ENCODE measurements at places on chromosomes 3 and 15.

DNA sequence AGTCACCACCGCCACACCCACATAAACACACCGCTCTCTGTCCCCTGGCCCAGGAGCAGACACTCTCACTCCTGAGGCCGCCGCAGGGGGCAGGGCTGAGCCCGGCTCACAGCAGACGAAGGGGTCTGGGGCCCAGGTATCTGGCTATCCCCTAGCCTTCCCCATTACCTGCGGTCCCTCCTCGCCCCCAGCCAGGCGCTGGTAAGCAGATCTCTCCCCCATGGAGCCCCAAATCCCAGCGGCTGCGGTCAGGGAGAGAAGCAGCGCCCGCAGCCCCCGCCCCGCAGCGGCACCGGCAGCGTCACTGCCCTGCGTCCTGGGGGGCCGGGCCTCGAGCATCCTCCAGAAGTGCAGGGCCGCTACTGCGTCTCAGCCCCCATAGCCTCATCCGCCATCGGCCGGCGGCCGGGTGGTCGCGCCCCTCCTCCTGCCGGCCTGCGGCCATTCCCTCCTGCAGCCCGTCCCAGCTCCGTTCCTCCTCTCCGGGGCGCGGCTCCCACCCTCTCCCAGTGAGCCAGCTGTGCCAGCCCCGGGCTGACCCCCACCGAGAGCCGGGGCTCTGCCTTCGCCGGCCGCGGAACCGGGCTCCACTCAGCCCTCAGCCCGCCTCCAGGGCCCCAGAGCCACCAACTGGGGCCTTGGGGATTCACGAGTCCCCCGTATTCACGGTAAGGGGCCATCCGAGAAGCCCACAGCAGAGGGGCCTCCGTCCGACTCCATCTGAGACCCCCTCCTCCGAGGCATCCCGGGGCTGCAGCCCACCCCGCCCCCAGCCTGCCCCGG is 13.1 kb downstream of the TNK2 start:
- DNase-seq = peak; percentile 54

GRCh38 chr15:77014132-77015081 is 19.5 kb downstream of the PSTPIP1 start:
- DNase-seq = no peak

GRCh38 chr3:152172460-152172859 is 96.3 kb upstream of the MBNL1 start:
- DNase-seq = peak; percentile 84

GRCh38 chr3:46095307-46095706 is 68.0 kb upstream of the XCR1 start:
- no peak for DNase-seq

GRCh38 chr3:105571005-105571404 is 204.3 kb downstream of the ALCAM start:
- no peak for DNase-seq

GRCh38 chr3:31247850-31248562 is 284.7 kb upstream of the STT3B start:
- no peak for DNase-seq

DNA sequence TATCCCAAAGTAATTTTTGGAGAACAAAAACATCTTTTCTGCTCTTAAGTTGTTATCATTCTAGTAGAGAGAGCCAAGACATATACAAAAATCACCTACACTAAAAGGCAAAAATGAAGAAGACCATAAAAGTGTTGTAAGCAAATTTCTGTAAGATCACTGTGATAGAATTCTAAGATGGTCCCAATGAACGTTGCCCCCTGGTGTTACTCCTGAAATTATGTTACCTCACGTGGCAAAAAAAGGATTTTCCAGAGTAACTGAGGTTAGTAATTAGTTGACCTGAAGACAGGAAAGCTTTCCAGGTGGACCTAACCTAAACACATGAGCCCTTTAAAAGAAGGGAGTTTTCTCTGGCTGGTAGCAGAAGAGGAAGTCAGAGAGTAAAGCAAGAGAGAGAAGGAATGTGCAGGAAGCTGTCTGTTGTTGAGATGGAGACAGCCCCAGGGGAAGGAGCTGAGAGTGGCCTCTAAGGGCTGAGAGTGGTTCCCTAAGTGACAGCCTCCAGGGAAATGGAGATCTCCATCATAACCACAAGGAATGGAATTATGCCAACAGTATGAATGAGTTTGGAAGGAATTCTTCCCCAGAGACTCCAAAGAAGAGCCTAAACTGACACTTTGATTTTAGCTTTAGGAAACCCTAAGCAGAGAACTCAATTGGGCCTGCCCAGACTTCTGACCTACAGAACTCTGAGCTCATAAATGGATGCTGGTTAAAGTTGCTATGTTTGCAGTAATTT is 205.9 kb downstream of the CD47 start:
- peak; percentile 99 for DNase-seq

DNA sequence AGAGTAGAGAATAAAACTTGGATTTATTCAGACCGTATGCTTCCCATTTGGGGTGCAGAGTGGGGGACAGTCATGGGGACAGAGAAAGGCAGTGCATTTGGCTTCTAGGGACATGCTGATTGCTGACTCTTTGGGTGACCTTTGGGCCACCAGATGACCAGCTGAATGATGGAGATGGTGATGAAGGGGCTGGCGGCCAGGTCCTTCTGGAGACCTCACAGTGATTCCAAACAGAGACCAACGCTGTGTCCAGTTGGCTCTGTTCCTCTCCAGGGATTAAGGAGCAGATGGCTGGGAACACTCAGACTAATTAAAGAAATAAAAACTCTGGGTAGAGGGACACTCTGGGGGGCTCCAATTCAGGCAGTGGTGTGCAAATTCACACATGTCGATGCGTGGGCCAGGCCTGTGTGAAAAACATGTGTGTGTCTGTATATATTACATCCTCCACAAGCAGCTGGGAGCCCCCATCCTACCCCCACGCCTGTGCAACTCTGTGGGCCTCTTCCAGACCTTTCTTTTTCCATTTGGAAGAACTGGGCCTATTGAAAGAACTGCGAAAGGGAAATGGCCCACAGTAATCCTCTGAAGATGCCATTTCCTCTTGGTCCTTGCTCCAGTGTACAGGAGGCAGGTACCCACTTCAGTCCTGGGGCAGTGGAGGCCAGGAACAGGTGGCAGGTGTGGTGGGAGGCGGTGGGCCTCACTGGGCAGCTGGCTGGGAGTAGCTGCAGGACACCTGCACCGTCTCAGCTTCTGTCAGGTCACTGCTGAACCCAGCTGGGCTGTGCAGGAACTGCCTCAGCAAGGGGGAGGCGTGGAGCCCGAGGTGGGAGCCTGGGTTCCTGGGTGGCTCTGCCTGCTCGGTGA is 8.9 kb downstream of the XIRP1 start:
- no peak for DNase-seq

- DNase-seq = no peak
These were observed 221.8 kb downstream of the FMN1 start for GRCh38 chr15:32972686-32973085.

DNA sequence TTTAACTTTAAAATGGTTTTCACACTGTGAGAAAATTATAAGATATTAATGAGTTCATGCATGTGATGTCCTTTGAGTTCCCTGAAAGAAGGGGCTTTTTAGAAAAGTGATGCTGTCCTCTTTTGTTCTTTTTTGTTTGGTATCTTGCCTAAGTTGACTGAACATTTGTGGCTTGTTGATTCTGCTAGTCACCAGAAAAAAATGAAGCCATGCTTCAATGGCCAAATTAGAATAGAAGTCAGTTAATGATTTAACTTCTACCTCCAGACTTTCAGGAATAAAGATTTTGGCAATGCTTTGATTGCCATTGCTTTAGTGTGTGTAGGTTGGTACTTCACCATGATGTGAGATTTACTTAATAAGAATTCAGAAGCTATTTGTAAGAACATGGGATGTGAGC is 260.6 kb upstream of the NECTIN3 start:
- DNase-seq = no peak

GRCh38 chr15:33086500-33087121 is 107.9 kb downstream of the FMN1 start:
- peak; percentile 77 for DNase-seq

DNA sequence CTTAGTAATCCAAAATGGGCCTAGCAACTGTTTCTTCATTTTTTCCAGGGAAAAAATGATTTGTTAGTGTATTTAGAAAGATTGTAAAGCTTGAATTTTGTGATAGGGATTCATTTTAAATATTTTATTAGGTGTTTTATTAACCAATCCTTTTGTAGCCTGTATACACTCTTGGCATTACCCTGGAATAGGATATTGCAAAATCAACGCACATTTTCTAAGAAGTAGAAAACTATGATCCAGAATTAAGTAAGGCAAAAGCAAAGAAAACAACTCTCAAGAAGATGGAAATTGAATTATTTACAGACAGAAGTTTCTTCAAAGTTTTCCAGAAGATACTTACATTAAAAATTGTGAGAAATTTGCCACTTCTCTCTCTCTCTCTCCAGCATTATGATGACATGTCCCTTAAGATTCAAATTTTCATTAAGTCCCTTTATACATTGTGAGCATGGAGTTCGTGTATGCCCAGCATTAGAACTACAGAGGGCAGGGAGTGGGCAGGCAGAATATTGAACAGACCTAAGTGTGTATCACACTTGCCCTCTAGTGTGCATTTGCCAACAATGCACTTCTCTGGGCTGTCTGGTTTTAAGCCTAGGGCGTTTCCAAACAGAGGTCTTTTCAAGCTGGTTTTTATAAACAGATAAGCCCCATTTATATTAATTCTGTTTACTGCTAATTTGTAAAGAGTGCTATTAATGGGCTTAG is 28.5 kb upstream of the CMSS1 start:
- peak; percentile 77 for DNase-seq

DNA sequence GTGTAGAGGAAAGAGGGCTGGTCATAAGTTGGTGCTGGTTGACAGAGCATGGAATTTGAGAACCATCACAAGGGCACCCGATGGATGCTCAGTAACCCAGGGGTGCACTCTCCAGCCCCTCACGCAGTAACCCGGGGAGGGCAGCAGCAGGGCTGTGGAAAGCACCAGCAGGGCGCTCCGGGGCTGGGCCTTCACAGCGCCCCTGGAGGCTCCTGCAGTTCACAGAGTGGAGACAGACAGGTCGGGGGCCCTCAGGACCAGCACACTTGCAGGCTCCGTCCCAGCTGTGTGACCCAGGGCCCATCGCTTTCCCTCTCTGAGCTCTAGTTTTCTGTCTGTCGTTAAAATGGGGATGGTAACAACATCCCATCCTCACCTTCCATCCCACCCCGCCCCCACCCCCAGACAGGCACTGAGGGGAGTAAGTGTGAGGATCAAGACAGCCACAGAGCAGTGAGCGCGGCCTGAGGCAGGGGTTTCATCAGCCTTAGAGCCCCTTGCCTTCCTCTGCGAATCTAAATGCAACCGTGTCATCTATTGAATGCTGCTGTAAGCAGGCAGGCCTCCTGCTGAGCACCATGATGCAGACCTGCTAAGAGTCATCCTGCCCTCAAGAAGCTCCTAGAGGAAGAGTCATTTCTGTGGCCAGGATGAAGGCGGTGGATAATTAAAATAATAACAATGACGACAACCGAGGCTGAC is 90.2 kb upstream of the LINGO1 start:
- no peak for DNase-seq

GRCh38 chr15:56869573-56869972 is 48.9 kb upstream of the TCF12 start:
- peak; percentile 39 for DNase-seq

GRCh38 chr15:38707802-38708671 is 143.4 kb upstream of the RASGRP1 start:
- DNase-seq = peak; percentile 81

DNA sequence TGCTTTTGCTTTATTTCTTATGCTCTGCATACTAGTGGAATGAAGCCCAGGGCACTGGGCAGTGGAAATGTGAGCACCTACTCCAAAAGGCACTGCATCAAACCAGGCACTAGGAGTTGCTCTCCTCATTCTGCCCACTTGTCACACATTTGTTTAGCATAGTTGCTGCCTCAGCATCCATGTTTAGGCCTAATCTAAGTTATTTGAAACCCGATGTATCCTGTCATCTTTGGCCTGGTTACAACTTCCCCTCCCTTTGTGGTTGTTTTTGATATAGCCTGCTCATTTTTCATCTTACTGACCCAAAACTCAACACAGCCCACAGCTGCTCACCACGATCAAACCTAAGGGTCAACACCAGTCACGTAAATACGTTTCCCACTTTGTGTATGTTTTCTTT is 82.2 kb upstream of the SELENOK start:
- no peak for DNase-seq

GRCh38 chr3:177135841-177136492 is 61.3 kb downstream of the TBL1XR1 start:
- DNase-seq = no peak

GRCh38 chr3:77063423-77063822 is 23.5 kb downstream of the ROBO2 start:
- no peak for DNase-seq

- no peak for DNase-seq
These were observed 9.3 kb downstream of the PLA2G4B start for GRCh38 chr15:41847981-41848380.

- no peak for DNase-seq
These were observed 71.5 kb downstream of the FOXP1 start for GRCh38 chr3:71512000-71512399.

GRCh38 chr3:195175476-195176337 is 95.3 kb downstream of the XXYLT1 start:
- DNase-seq = no peak

DNA sequence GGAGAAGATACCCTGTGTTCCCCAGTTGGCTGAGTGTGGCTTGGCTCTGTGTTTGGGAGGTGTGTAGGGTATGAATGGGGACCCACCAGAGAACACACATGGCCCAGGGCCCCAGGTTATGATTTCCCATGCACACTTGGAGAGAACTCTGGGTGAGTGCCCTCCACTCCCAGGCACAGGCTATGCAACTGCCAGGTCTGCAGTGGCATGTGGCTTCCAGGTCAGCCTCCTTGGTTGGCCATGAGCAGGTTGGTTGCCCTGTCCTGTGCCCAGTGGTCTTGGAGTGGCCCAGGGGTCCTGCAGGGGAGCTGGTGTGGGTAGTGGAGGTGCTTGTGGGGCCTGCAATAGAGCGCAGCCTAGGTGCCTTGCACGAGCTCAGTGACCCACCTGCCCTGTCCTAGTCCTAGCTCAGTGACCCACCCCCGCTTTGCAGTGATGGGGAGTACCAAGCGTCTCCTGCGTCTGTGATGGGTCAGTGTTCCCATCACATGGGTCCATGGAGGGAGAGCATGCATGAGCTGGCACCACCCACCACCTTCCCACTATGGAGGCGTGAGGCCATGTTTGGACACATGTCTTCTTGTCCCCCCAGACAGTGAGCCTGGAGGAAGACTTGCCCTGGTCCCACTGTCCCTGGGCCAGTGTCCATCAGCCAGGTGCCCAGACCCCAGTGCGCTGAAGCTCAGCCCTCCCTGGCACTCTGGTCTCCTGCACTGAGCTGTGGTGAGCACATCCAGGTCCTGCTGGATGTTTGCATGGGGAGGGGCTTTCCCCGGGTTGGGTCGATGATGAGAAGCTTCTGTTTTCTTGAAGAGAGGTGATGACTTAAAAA is 217.3 kb downstream of the SNRPN start:
- DNase-seq = no peak
